ENCODE measurements at places on chromosomes 16 and 17.

DNA sequence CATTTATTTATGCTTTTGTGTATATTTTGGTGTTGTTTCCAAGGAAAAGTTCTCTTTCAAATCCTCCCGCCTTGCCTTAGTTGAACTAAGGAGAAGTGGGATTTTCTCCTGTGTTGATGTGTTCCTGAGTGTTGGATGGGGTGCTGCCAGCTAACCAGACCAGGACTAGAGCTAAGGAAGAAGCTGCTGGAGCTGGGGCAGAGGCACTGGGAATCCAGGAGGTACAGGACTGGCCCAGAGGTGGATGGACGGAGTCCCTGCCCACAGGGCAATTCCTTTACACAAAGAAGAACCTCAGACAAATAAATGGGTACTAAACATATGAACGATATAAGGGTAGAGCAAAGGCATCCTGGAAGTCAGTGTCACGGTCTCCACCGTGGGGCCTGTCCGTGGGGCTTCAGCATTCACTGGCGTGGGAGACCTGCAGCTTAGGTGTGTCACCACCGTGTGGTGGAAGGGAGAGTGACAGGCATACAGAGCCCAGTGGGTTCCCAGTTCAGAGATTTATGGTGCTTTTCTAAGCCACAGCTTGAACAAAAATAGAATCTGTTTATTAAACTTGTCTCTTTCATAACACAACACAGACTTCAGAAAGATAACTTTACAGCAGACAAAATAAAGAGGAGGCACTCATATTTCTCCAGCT is 270.7 kb downstream of the NTN1 start:
- no peak for DNase-seq

DNA sequence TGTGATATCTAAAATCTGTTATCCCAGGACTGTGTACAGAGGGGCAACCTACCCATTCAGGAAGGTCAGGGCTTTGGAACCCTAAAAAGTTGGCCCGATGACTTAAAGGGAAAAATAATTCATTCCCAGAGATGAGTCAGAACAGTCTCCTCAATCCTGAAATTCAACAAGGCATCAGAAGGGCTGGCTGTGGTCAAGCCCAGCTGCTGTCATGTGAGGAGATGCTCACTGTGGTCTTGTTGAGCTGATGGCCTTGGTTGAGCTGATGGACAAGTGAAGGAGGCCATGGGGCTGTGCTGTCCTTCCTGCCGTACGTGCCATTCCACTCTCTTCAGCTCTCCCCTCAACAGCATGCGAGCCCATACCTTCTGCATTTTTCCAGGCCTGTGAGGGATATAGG is 20.9 kb upstream of the DRG2 start:
- DNase-seq: no peak

- DNase-seq: no peak
Measured at GRCh38 chr17:77893144-77894044, 65.1 kb upstream of the TNRC6C start.

GRCh38 chr16:78460428-78460827 is 361.0 kb downstream of the WWOX start:
- no peak for DNase-seq

DNA sequence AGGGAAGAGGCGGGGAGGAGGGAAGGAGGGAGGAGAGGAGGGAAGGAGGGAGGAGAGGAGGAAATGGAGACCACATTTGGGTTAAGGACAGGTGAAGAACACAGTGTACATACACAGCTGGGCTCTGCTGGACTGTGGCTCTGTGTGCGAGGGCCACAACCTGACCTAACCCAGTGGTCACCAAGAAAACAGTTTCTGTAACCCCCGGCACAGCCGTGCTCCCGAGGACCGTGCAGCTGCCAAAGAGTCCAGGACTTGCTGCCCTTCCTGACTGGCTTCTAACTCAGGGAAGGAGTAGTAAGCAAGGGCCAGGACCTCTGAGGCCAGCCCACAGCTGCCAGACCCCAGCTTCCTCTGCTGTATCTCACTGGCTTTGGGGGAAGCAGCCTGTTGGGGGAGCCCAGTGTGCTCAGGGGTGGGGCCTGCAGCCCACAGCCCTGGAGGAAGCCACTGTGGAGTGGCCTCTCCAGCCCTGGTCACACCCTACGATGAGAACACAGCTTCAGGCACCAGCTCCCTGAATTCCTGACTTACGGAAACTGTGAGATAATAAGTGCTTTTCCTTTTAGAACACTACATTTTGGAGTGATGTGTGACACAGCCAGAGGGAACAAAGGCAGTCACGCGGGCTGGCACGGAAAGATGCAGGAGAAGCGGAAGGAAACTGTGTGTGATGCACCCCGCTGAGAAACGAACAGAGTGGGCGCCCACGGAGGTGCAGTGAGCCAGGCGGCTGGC is 32.3 kb downstream of the SLC7A5 start:
- DNase-seq: no peak

DNA sequence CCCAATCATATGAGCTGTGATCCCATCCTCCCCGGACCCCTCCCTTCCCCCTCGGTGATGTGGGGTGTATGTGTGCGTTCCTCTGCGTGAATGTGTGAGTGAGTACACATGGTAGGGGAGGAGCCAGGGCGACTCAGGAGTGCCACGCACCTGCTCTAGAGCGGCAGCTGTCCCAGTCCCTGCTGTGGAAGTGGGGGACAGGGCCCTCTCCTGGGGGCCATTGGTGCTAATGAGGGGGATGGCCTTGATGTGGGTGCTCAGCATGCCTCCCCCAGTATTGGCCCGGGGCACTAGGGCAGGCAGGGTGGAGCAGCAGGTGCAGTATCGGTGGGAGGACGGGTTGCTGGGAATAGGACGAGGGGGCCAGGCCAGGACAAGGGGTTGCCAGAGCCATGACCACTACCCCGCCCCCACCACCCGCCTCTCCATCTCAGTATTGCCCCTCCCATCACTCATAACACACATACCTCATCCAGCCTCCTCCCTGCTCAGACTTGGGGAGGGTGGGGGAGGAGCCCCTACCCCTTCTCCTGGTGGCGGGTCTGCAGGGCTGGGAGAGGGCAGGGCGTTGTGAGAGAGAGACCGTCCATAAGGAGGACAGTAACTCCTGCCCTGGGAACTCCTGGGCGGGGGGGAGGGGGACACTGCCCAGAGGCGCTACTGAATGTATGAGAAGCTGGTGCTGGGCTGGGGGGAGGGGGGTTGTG is 8.5 kb downstream of the NR1D1 start:
- DNase-seq: no peak

- DNase-seq: no peak
Measured at GRCh38 chr16:87762620-87763019, 3.2 kb downstream of the KLHDC4 start.

DNA sequence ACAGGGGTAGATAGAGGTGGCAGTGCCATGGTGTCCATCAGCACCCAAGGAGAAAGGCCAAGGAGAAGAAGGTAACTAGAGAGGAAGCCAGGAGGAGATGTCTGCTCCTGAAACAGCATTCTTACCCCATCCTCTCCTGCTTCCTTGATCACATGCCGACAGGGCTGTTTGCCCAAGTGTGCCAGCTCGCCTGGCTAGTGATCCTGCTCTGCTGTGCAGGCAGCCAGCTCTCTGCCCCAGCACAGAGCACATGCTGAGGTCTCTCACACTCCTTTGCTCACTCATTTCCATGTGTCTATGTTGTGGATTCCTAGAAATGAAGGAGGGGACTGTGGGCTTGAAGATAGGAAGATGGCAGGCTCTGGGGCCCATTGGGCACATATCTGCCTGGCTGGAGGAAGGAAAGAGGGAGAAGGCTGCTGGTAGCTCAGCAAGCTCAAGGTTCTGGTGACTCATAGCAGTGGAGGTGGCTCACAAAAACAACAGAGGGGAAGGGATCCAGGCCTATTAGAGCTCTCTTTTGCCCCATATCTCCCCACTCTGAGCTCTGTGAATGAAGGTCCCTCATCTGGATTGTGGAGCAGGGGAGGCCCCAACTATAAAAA is 54.3 kb downstream of the NEUROD2 start:
- DNase-seq: no peak

DNA sequence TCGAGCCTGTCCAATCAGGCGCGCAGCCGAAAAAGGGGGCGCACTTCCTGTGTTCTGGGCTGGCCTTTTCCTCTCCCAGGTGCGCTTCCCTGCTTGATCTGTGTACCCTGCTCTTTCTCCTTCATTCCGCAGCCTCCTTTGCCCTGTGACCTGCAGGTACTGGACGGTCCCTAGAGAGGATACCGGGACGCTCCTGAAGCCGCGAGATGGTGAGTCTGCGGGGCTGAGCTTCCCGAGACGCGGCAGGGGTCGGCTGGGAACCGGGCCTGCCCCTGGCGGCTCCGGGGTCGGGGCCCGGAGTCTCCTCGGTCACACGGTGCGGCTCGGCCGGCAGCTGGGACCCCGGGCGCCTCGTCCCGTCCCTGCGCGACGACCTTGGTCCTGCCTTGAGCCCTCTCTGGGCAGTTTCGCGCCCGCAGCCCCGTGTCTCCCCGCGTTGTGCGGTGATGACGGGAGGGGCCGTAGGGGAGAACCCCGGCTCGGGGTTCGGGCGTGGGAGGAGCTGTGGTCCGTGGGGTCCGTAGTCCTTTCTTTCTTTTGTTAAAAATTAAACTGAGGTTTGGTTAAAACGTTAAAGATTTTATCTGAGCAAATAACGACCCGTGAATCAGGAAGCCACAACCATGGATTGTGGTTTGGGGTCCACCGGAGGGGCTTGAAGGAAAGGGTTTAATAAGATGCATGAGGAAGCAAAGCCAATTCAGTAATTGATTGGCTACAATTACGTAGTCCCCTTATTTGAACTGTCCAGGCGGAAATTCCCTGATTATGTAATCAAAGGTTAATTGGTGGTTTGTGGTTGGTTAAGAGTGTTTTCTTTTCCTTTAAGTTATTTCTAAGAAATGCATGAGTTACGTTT is 172.8 kb upstream of the ZNF267 start:
- DNase-seq: peak; percentile 85

GRCh38 chr16:86354641-86355513 is 155.4 kb upstream of the FOXF1 start:
- no peak for DNase-seq

GRCh38 chr17:8572764-8573163 is 57.8 kb downstream of the MYH10 start:
- DNase-seq: no peak

- no peak for DNase-seq
Measured at GRCh38 chr16:85459529-85460251, 153.4 kb upstream of the GSE1 start.

DNA sequence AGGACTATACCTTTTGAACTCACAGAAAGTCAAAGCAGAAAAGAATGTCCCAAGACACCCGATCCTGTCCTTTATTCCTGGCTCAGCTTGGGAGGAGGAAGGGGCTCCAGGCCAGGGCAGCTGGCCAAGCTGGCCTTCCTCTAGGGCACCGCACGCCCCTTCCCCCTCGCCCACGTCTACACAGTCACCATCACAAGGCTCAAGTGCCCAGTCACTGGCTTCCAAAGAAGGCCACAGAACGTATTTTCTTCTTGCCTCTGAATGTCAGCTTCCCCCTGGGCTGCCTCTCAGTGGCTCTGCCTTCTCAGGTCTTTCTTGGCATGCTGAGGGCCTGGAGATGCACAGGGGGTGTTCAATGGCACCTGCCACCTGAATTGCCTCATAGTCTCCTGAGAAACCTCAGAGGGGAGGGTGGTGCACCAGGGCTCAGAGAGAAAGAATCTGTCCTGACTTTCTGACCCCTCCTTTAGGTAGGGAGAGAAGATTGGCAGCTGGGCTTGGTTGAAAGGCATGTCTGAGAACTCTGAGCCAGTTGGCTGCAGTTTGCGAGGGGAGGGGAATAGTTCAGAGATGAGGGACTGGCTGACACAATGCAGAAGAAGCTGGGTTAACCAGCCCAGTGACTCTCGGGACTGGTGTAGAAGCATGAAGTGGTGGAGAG is 2.1 kb downstream of the DHRS11 start:
- DNase-seq: no peak

GRCh38 chr16:56121156-56121500 is 70.2 kb upstream of the GNAO1 start:
- no peak for DNase-seq

DNA sequence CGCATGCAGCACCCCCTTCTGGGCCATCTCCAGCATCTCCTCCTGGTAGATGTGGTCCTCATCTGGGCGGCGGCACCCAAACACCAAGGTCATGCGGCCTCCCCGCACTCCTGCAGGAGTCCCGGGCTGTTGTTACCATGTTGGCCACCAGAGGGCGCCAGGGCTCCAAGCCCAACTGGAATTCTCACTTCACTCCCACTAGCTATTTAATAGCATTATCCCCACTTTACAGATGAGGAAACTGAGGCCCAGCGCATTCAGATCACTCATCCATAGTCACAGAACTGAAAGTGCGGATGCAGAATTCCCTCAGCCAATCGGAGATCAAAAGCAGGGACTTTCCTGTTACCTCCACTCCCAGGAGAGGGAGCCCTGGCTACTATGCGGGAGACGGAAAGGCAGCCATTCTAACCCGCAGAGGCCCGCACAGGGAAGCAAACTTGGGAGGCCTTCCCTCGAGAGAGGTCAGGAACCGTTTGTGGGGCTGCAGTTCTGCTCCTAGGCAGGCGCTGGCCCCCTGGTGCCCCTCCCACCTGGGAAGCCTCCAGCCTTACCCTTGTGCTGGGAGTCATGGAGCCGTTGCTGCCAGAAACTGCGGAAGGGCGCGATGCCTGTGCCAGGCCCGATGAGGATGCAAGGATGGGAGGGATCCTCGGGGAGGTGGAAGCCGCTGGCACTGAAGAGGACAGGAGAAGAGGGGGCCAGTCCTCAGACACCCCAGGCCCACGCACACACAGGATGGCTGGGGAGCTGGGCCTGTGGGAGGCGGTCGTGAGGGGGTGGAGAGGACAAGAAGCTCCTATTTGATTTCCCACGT is 40.1 kb downstream of the NOS2 start:
- peak; percentile 58 for DNase-seq

DNA sequence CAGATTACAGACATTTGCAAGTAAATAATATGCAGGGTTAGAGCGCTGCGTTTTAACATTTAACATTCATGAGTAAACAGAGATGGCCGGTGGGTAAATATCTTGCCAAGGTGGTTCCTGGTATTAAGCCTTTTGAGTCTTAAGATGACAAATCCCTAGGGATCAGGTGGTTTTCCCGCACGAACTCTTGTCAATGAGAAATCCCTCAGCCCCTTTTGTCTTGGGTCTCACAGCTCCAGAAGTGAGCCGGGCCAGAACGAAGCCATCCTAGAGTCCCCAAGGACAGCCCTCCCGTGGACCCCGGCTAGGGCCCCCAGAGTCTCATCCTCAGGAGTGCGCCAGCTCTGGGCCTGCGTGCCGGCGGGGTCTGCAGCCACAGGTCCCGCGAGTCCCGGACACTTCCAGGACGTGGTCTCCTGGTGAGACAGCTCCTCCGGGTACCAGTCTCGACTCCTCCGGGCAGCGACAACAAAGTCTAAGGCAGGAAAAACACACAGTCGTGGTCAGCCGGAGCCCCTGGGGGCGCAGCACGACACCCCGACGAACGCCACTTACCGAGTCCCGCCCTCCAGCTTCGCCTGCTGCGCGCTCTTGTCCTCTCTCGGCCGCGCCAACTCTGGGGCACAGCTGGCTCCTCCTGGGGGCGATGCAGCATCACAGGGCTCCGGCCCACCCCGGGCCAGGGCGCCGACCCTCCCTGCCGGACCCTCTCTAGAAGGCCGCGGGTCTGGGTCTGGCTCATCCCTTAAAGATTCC is 13.3 kb downstream of the MIS12 start:
- no peak for DNase-seq

All from activated gamma-delta T cell treated with anti-CD3 and anti-CD28 coated beads, Interleukin-2, amount 50 U/mL, for 16 hours (primary cell).